ENCODE measurements at places on chromosomes 2 and 18. TPM values are rescaled to one million over a fixed set of nuclear protein-coding genes. Genes with fewer than 3 reads are reported as not detected.
A peak's percentile ranks its signal among the peaks of the same experiment; 100 is the strongest.

DNA sequence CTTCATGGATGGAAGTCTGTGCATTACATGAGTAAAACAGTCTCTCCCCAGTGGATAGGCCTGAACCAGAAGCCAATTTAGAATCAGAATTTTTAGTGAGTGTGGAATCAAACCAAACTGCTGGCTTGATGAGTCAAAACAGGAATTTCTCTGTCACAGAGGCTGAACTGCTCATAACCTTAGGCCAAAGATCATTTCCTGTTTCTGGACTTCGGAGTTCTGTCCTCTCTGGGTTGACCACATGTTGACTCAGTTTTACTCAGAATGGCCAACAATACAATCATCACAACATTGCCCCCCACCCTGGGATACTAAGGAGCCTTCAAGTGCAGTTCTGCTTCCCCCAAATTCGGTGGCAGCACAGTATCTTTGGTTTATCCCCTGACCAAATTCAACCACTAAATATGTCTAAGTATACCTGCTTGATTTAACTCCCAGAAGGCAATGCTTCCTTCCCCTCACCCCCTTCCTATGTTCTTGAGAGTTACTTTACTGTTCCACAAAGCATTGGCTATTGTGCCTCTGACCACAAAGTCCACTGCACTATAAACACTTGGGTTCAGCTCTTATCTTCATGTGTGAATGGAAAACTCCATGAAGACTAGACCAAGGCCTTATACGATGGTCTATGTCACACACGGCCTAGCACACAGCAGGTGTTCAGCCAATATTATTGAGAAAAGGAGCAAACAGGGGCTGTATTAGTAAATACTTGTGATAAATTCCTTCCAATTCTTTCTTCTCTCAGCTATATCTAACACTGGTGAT lies 67.8 kb downstream of the NXPH2 start:
- no peaks in the 10 kb centered on the region for H3K36me3 ChIP-seq
- DNase-seq: no peak
- H3K27ac ChIP-seq: no peak overlapping the region
- H3K27me3 ChIP-seq: peaks cover 2% of the 10 kb centered on the region

GRCh38 chr2:151729837-151730236 lies 4.4 kb downstream of the NEB start:
- no peaks in the 10 kb centered on the region for H3K27me3 ChIP-seq
- H3K27ac ChIP-seq: no peak overlapping the region
- no peaks in the 10 kb centered on the region for H3K4me1 ChIP-seq
- no peak for DNase-seq
- no peaks in the 10 kb centered on the region for H3K36me3 ChIP-seq

DNA sequence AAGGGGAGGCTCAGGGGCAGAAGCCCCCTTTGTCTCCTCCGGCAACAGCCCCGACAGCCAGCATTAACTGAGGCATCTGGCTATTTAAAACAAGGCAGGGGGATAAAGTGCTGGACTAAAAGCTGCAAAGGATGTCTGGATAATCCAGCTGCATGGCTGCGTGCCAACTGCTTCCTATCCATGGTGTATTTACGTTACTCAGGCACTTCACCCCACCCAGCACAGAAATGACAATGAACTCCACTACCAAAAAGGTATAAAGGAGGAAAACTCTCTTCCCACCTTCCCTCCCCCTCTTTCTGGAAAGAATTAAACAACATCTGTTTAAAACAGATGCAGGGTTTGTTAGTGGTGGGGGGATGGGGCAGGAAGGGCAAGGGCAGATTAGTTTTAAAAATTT lies 82.5 kb downstream of the SPRED2 start:
- no peak overlapping the region for H3K27ac ChIP-seq
- peaks cover 3% of the 10 kb centered on the region for H3K4me1 ChIP-seq
- peaks cover 2% of the 10 kb centered on the region for H3K27me3 ChIP-seq
- DNase-seq: no peak
- no peak overlapping the region for H3K4me3 ChIP-seq
- peaks cover 10% of the 10 kb centered on the region for H3K36me3 ChIP-seq

DNA sequence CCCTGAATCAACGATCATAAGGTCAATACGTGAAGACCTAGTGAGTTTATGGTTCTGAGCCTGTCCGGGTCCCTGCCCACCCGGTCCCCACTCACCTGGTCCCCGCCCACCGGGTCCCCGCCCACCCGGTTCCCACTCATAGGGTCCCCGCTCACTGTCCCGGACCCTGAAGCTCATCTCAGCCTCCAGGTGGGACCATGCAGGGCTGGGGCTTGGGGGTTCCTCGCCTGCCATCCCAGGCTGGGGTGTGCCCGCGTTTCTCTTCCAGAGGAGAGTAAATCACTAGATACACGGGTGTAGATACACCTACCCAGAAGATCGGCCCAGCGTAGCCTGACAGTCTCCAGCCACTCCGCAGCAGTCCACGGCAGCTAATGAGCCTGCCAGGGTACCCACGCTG lies 131.5 kb downstream of the MBP start:
- DNase-seq: no peak
- peaks cover 2% of the 10 kb centered on the region for H3K36me3 ChIP-seq

GRCh38 chr18:3329471-3329870 lies 67.5 kb downstream of the MYL12B start:
- H3K4me1 ChIP-seq: no peaks in the 10 kb centered on the region
- no peak overlapping the region for H3K4me3 ChIP-seq
- peaks cover 8% of the 10 kb centered on the region for H3K27me3 ChIP-seq
- H3K36me3 ChIP-seq: no peaks in the 10 kb centered on the region
- DNase-seq: no peak

DNA sequence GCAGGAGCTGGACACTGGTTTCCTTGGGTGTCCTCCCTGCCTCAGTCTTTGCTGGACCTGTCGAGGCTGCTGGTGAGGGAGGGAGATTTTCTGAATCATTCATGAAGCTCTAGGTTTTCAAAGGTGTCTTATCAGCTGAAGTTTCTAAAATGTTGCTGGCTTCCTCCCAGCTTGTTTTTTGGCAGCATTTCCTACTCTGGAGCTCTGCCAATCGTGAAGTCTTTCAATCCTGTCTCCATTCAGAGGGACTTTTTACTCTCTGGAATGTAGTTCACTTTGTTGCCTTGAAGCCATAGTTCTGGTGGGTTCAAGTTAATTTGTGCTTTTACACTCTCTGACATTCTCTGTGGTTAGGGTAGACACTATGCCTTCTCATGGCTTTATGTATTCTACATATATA lies 23.9 kb downstream of the SNTG2 start:
- no peaks in the 10 kb centered on the region for H3K27me3 ChIP-seq
- peak overlapping the region; percentile 67 for H3K4me3 ChIP-seq
- H3K36me3 ChIP-seq: peaks cover 40% of the 10 kb centered on the region
- DNase-seq: no peak
- peaks cover 62% of the 10 kb centered on the region for H3K4me1 ChIP-seq

DNA sequence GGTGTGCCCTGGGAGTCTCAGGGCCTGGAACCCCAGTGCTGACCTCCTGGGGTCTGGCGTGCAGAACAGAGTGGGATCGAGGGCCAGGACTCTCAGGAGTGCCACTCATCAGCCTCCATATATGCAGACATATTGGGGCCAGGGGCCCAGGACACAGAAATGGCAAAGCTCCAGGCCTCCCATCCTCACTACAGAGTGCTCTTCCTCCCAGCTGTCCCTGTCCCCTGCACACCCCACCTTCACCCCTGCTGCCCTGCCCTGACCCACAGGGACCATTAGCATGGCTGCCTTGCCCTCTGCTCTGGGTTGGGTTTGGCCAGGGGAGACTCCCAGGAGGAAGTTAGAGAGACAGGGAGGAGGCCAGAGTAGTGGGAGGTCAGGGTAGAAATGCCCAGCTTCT lies 2.8 kb downstream of the TEX51 start:
- no peak overlapping the region for H3K27ac ChIP-seq
- DNase-seq: no peak
- no peaks in the 10 kb centered on the region for H3K36me3 ChIP-seq
- H3K4me3 ChIP-seq: no peak overlapping the region

- H3K27ac ChIP-seq: no peak overlapping the region
- peaks cover 4% of the 10 kb centered on the region for H3K27me3 ChIP-seq
- H3K4me1 ChIP-seq: peaks cover 3% of the 10 kb centered on the region
- no peak overlapping the region for H3K4me3 ChIP-seq
- H3K36me3 ChIP-seq: no peaks in the 10 kb centered on the region
These were observed 31.0 kb upstream of the MSH6 start for GRCh38 chr2:47751856-47752414.

DNA sequence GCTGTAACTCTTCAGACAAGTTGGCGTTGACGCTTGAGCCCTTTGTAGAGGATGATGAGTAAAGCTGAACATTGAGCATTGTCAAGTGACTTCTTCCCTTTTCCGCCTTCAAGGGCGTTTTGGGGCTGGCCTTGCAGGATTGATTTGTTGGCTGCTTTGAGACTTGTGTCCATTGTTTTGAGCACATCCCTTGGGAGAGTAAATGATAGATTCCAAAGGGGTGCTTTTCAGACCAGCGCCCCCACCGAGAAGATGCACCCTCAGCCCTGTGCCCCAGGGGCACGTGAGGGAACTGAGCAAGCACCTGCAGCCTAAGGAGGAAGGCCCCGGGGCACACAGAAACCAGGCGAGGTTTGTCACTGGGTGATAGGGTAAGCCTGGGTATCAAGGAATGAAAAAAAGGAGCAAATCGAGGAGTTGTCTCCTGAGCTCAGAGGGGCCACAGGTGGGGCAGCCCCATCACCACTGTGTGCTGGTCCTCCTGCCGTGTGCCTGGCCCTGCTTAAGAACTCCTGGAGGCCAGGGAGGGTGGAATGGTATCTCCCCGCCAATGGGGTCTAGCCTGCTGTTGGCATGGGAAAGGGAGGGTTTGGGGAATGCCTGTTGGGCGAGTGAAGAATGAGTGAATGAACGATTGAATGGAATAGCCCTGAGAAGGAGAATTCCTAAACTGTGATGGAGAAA lies 64.0 kb downstream of the RAB31 start:
- H3K4me1 ChIP-seq: no peaks in the 10 kb centered on the region
- H3K36me3 ChIP-seq: no peaks in the 10 kb centered on the region
- no peak overlapping the region for H3K27ac ChIP-seq
- no peak for DNase-seq
- H3K27me3 ChIP-seq: peaks cover 30% of the 10 kb centered on the region

DNA sequence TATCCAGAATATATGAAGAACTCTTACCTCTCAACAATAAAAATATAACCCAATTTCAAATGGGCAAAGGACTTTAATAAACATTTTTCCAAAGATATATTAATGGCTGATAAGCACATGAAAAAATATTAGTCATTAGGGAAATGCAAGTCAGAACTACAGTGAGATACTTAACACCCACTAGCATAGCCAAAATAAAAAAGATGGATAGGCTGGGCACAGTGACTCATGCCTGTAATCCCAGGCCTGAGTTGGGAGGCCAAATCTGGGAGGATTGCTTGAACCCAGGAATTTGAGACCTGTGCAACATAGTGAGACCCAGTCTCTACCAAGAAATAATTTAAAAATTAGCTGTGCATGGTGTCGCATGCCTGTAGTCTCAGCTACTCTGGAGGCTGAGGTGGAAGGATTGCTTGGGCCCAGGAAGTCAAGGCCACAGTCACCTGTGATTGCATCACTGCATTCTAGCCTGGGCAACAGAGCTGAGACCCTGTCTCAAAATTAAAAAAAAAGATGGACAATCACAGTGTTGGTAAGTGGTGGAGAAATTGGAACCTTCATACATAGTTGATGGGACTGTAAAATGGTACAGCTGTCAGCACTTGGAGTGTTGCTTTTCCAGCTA lies 25.1 kb downstream of the MARCHF7 start:
- H3K4me3 ChIP-seq: no peak overlapping the region
- H3K27ac ChIP-seq: no peak overlapping the region
- H3K4me1 ChIP-seq: peaks cover 18% of the 10 kb centered on the region
- peaks cover 42% of the 10 kb centered on the region for H3K36me3 ChIP-seq
- H3K27me3 ChIP-seq: no peaks in the 10 kb centered on the region

GRCh38 chr18:79336556-79337142 lies 59.1 kb upstream of the NFATC1 start:
- peaks cover 15% of the 10 kb centered on the region for H3K36me3 ChIP-seq
- H3K27ac ChIP-seq: no peak overlapping the region
- DNase-seq: no peak
- H3K4me3 ChIP-seq: no peak overlapping the region

GRCh38 chr2:145220496-145220895 lies 700.6 kb upstream of the ZEB2 start:
- H3K4me1 ChIP-seq: no peaks in the 10 kb centered on the region
- H3K36me3 ChIP-seq: no peaks in the 10 kb centered on the region
- H3K27ac ChIP-seq: no peak overlapping the region
- H3K27me3 ChIP-seq: no peaks in the 10 kb centered on the region

DNA sequence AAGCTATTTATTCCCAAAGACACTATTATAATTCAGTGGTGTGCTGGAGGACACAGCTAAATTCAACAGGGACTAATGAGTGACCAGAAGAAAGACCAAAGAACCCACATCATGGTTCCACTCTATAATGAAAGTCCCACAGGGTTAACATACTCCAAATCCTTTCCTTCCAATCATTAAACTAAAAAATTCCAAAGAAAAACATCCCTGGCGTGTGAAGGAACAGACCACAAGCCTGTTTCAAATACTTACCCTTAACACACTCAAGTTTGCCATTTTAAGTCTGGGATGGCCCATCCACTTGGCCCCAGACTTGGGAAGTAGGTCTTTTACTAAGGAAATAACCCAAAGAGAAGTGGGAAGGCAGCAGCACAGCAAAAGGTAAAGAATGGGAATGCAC lies 150.1 kb upstream of the CCDC150 start:
- no peaks in the 10 kb centered on the region for H3K36me3 ChIP-seq
- no peaks in the 10 kb centered on the region for H3K4me1 ChIP-seq
- DNase-seq: no peak
- H3K27me3 ChIP-seq: peaks cover 24% of the 10 kb centered on the region

DNA sequence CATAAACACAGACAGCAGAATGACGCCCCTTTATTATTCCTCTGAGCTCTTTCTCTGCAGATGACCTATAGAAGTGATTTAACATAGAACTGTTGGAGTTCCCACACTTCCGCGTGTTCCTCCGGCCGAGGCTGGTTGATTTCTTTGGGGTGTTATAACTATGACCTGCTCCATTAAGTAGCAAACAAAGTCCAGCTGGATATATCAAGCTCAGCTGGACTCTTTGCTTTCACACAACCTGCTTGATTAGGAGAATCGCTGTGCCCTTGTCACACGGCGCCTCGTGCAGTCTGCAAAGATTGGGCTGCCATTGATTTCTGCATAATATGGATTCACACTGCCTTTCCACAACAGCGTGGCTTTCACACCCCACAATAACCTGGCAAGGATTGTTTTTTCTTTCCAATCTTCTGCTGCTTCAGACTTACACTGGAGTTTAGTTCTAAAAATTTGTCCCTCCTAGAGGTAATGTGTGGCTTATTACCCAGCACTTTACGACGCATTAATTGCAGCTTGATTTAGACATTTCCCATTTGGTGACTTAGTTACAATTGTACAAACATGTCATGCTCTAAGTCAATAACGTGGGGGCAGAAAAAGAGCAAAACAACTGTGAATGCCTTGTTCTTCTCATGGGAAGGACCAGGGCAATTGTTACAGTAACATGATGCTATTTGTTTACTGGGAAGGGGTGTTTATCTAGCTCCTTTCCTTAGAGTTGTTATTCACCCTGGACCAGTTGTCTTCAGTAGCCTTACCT lies 485.7 kb downstream of the TXNL1 start:
- no peak overlapping the region for H3K4me3 ChIP-seq
- H3K27me3 ChIP-seq: no peaks in the 10 kb centered on the region
- no peak for DNase-seq
- no peaks in the 10 kb centered on the region for H3K4me1 ChIP-seq
- no peak overlapping the region for H3K27ac ChIP-seq

- H3K27me3 ChIP-seq: peaks cover 4% of the 10 kb centered on the region
- H3K36me3 ChIP-seq: no peaks in the 10 kb centered on the region
- H3K27ac ChIP-seq: no peak overlapping the region
These were observed 6.1 kb upstream of the CUL3 start for GRCh38 chr2:224591220-224591619.

Gene LIMS3
- 0.88 TPM for total RNA-seq

Gene SNED1
- total RNA-seq: 18.7 TPM

Gene GALNT13
- total RNA-seq: 0.64 TPM

Gene NPAS2
- 4.2 TPM for total RNA-seq

Gene GREB1L
- total RNA-seq: not detected

Gene CNDP1
- total RNA-seq: not detected

Gene SULT1C4
- not detected for total RNA-seq

Gene CYTIP
- total RNA-seq: 238 TPM

Gene MAPRE3
- total RNA-seq: 1.9 TPM

All from activated naive CD8-positive, alpha-beta T cell treated with anti-CD3 and anti-CD28 coated beads, Interleukin-2, amount 10 ng/mL, durations not matched to agents 7 days and 5 days (primary cell).